ENCODE measurements at places on chromosomes 16 and 17.

DNA sequence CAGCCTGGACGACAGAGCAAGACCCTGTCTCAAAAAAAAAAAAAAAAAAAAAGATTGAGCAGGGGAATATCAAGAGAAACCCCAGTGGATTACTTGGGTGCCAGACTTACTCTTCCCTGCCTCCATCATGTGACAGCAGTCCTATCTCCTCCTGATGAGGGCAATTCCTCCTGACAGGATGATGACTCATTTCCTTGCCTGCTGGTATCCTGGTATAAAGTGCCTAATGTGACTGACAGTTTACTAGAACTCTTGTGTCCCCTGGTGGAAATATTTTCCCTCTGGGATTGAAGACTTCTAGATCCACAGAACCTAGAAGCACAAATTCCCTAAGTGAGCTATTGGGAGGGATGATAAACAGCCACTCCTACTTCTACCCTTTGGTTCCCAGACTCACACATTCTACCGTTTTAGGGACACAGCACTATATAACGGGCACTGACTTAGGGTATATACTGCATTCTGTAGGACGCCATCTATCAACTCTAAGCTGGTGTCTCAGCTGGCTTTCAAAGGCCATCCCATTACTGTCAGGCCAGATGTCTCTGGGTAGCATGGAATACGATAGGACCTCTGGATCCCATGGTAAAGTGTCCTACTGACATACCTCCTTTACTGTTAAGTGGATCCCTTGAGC lies 114.6 kb upstream of the MED13 start:
- DNase-seq: no peak

GRCh38 chr16:58421059-58421458 lies 28.8 kb downstream of the GINS3 start:
- no peak for DNase-seq

DNA sequence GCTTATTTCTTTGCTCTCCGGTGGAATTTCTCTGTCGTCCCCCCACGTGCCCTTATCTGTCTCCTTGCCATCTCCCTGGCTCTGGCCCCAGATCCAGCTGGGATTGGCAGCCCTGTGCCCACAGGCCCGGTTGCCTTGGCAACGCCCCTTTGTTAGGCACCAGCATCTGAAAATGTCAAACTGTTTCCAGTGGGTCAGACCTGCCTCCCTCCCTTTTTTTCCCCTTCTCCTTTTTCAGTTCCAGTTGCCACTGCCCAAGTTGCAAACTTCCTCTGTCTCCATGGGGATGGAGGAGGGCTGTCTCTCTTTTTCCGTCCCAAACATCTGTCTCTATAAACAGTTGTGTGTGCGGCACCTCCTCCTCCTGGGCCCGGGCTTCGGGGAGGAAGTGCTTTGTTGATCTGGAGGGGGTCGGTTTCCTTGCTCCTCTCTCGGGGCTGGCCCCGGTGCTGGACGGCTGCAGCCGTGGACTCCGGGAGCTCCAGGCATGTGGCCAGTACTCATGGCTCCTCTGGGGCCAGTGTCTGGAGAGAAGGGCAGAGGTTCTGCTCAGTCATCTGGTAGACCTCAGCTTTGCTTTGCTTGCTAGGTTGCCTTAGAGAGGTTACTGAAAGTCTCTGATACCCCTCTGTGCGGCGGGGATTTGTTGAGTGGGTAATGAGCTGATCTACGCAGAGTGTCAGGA lies 35.3 kb downstream of the SOCS3 start:
- no peak for DNase-seq

GRCh38 chr16:66923866-66924265 lies 1.5 kb downstream of the RRAD start:
- DNase-seq: no peak

- DNase-seq: peak; percentile 47
Measured at GRCh38 chr16:27822996-27823395, 240.5 kb downstream of the GSG1L start.

- no peak for DNase-seq
Measured at GRCh38 chr17:64170286-64170685, 40.3 kb upstream of the ERN1 start.

DNA sequence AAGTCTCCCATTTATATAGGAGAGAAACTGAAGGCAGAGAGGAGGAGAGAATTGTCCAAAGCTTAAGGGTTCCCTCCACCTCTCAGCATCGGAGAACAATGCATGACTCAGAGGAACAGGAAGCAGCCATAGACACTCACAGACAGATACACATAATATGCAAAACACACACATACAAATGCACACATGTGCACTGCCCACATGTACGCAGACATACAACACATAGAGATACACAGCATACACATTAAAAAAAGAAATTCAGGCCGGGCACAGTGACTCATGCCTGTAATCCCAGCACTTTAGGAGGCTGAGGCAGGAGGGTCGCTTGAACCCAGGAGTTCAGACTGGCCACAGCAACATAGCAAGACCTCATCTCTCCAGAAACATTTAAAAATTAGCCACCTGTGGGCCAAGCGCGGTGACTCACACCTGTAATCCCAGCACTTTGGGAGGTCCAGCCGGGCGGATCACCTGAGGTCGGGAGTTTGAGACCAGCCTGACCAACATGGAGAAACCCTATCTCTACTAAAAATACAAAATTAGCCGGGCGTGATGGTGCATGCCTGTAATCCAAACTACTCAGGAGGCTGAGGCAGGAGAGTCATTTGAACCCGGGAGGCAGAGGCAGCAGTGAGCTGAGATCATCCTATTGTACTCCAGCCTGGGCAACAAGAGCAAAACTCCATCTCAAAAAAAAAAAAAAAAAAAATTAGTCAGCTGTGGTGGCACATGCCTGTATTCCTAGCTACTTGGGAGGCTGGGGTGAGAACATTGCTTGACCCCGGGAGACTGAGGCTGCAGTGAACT lies 11.3 kb downstream of the ERAL1 start:
- no peak for DNase-seq

DNA sequence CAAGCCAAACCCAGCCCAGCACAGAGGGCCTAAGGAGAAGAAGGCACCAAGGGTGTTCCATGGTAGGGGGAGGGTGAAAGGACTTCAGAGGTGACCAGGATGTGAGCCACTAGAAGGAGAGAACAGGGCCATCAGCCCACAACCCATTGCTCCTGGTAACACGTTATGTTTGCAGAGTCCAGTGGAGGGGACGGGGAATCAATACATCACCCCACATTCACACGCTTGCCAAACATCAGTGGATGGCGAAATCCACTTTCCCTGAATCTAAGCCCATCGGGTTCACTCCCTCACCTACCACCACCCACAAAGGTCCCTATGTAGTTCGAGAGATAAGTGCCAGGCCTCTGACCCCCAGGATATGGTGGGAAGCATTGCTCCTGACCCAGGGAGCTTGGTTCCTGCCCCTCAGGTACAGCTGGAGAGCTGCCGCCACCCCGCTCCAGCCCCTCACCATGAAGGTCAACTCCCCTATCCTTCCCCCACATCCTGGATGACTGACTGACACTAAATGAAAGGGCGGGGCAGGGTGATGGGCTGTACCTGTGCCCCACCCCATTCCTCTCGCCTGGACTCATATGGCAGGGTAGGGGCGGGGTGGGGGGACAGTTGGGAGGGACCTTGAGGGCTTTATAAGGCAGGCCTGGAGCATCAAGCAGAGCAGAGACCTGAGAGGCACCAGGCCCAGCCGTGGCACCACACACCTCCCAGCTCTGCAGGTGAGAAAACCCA lies at the start of gene GAST:
Gene GAST, plus strand, starts transcription at position 663 of the 732 bp plus-strand sequence. CDS start 3,106 bp downstream, outside the sequence.
- DNase-seq: no peak

Measured in activated effector memory CD4-positive, alpha-beta T cell treated with anti-CD3 and anti-CD28 coated beads, Interleukin-2, amount 50 U/mL, for 16 hours (primary cell).